ENCODE measurements at places on chromosomes 11 and 22. TPM values are rescaled to one million over a fixed set of nuclear protein-coding genes. Genes with fewer than 3 reads are reported as not detected.

- DNase-seq = no peak
Measured at GRCh38 chr11:65569164-65569972, 909 bp upstream of the ZNRD2 start.

DNA sequence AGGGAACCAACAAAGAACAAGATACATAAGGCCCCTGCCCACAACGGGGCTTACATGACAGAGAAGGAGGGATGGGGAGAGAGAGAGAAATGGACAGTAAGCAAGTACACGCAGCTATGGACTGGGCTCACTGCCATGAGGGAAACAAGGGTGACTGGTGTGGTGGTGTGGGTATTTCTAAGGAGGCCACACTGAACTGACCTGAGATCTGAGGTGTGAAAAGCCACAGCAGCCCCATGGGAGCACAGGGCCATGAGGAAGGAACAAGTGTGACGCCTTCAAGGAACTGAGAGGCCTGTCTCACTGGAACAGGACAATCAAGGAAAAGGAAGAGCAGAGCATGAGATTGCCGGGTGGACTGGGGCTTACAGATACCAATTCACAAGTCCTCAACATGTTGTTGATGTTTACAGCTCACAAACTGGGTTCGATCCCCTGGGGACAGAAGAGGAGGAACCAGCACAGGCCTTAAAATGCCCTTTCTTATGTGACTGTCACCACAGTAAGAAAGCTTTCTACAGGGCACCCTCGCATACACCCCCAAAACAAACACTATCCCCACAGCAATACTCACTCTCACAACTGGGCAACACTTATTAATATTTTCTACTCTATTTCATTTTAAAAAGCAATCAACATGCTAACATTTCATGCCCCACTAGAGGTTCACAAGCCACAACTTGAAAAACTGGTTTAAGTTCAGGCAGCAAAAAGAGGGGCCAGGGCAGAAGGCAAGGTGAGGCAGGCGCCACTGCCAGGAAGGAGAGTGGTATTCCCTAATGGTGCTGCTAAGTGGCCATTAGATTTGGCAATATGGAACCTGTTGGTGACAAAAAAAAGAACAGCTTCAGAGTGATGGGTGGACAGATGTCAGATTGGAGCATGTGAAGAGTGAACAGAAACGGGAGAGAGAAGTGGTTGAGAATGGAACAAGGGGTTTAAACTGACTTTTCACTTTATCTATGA is 39.1 kb downstream of the TCIRG1 start:
- DNase-seq = no peak

- no peak for DNase-seq
Measured at GRCh38 chr11:130129922-130130321, 29.7 kb upstream of the ST14 start.

DNA sequence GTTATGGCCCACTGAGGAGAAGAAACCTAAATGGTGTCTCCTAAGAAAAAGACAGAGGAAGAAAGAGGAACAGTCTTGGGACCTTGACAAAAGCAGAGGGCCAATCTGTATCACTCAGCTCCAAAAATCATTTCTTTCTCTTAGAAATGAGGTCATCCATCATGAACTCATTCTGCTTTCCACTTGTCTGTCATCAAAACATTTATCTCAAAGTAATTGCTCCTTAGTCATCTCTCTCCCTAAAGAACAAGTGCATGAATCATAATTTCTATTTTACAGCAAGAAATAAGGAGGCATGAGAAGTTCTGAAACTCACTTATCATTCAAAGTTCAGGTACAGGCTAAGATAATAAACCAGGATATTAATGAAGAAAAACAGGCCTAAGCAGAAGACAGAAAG is 375.6 kb downstream of the KCNA4 start:
- DNase-seq = no peak

DNA sequence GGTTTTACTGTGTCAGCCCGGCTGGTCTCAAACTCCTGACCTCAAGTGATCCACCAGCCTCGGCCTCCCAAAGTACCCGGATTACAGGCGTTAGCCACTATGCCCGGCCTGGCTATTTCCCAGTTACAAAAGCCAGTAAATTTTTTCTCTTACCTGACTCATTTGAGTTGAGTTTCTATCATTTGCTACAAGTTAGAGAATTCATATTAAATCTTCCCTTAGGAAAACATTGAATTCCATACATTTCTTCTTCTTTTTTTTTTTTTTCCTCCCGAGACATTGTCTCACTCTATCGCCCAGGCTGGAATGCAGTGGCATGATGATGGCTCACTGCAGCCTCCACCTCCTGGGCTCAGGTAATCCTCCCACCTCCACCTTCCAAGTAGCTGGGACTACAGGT is 26.0 kb downstream of the CHEK2 start:
- no peak for DNase-seq

DNA sequence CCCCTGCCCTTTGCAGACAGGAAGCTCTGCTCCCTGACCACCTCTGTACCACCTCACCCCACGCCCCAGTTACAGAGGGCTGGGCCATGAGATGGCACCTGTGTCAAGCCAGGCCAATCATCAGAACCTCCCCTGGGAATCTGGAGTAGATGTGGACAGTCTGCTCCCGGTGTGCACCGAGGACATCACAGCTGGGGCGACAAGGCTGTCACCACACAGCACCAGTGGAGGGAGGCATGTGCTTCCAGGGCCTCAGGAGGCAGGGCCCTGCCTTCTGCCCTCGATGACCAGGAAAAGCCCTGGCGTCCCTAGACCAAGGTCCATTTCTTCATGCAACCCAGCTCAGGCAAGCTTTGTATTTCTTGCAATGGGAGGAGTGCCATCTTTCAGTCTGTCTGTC is 309.5 kb downstream of the CTTN start:
- DNase-seq = no peak

- peak; percentile 83 for DNase-seq
Measured at GRCh38 chr22:42074132-42074811, at the start of gene PHETA2. TSS of gene PHETA2 (plus strand) at chr22:42074248. CDS start at chr22:42077294, 3,046 bp downstream.

DNA sequence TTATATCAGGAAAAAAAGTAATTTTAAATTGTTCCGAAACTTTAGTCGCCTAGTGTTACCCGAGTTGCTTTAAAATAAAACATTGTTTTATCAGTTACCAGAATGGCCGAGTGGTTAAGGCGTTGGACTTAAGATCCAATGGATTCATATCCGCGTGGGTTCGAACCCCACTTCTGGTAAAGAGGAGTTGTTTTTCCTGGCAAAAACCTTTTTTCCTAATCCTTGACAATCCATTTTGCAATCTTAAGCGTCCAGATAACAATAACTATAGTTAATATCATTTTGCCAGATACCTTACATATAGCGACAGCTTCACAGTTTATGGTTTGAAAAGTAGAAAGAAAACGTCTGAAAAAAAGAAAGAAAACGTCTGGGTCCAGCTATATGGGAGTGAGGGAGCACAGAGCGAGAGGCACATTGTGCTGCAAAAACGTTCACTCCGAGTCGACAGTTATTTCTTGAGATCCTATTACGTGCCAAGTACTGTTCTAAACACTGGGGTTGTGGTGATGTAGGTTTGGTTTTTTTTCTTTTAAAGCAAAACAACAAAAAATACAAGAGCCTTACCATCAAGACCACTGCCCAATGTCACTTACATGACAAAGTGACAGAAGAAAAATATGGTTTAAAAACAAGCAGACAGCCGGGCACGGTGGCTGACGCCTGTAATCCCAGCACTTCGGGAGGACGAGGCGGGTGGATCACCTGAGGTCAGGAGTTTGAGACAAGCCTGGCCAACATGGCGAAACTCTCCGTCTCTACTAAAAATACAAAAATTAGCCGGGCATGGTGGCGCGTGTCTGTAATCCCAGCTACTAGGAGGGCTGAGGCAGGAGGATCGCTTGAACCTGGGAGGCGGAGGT is 40.6 kb downstream of the OR4D9 start:
- peak; percentile 87 for DNase-seq

DNA sequence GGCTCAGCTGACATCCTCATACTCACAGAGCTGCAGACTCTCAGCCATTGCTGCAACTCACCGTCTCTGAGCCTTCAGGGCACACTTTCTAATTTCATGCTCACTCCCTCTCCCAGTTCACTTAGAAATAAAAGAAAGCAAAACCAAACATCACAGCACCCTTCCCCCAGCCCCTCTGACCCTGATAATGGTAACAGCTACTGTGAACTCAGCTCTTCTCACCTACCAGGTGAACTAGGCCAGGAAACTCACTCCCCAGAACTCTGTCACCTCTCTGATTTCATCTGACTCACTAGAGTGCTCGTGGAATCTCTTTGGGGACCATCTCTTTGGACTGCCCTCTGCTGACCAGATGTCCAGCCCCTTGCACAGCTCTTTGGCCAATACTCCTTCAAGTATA is 14.5 kb upstream of the PARVA start:
- no peak for DNase-seq

- no peak for DNase-seq
Measured at GRCh38 chr11:69834251-69834650, 15.0 kb upstream of the FGF3 start.

- no peak for DNase-seq
Measured at GRCh38 chr11:122843281-122844141, 5.2 kb downstream of the CRTAM start.

DNA sequence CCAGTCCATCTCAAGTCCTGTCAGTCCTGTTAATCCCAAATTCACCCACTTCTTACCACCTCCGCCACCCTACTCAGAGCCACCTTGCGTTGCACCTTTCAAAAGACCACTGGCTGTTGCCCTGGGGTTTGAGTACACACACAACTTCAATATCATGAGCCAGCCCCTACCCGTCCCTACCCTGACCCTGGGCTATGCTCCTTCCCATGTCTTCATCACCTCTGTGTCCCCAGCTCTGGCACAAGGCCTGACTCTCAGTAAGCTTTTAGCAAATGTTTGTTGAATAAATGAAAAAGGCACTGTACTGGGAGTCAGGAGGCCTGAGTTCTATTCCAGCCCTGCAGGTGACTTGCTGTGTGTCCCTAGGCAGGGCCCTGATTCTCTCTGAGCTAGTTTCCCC is 26.5 kb downstream of the OTOG start:
- DNase-seq = no peak

DNA sequence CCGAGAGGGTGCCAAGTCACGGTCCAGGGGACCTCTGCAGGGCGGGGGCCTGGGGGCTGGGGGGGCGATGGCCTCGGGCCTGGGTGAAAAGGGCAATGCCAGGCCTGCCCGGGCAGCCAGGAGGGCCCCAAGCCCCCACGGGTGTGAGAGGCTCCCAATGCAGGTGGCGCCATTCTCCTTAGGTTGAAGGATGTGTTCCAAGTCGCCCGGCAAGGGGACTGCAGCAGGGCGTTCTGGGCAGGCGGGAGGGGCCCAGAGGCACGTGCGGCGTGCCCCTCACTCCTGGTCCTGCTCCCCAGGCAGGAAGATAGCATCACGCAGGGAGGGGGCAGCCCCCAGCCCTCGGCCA is 730 bp upstream of the TNNI2 start:
- no peak for DNase-seq

GRCh38 chr22:26558248-26558895 is 31.6 kb downstream of the TPST2 start:
- DNase-seq = no peak

DNA sequence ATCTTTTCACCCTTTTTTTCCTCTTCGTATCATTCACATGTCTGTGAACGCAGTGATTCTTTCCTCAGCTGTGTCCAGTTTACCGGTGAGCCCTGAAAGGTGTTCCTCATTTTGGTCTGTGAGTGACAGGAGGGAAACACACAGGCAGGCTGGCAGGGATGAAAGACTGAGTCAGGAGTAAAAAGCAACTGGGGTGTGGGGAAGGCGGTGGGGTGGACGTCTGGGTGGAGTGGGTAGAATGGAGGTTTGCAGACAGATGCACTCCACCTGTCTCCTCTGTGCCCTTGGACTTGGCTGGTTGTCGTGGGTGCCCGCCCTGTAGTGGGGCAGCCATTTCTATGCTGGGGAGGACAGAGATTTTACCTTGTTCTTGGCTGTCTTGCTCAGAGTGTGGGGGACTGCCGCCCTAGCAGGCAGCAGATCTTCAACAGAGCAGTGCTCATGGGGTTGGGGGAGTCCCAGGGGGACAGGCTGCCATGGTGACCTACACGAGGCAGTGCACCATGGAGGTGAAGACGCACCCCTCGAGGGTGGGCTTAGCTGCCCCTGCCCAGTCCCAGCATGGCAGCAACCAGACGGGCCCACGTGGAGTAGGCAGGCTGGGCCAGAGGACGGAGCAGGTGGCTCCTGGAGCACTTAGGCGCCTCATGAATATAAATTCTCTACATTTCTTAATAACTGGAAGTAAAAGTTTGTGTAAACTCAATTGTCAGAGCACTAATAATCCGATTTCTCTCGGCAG is 603.7 kb downstream of the TBC1D22A start:
- no peak for DNase-seq

DNA sequence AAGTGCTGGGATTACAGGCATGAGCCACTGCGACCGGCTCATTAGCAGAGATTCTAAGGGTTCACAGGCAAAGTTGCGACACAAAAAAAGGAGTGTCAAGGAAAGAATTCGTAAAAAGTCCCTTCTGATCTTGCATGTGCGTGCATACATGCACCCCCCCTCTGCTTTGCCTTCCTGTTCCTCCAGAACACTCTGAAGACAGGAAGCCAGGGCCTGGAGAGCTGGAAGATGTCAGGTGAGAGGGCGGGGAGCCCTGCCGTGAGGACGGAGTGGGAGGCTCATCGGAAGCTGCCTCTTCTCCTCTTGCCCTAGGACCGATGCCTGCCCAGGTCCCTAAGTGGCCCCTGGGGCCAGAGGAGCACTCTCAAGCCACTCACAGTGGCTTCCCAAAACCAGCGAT is 89.1 kb downstream of the LARGE1 start:
- no peak for DNase-seq

GRCh38 chr11:75023446-75024067 is 34.8 kb downstream of the NEU3 start:
- no peak for DNase-seq

Gene UPK3A
- polyA plus RNA-seq = 0.21 TPM

Gene PHF21B
- polyA plus RNA-seq = 0.71 TPM

Gene KREMEN1
- polyA plus RNA-seq = 96.6 TPM

Gene MARK2
- polyA plus RNA-seq = 22.7 TPM

Gene UQCR10
- polyA plus RNA-seq = 134 TPM

Gene POTEH
- polyA plus RNA-seq = not detected

Gene MEN1
- 20.9 TPM for polyA plus RNA-seq

Data from muscle of leg (tissue), 16 donors.